ENCODE measurements at places on chromosomes 1 and 21. TPM values are rescaled to one million over a fixed set of nuclear protein-coding genes. Genes with fewer than 3 reads are reported as not detected.

DNA sequence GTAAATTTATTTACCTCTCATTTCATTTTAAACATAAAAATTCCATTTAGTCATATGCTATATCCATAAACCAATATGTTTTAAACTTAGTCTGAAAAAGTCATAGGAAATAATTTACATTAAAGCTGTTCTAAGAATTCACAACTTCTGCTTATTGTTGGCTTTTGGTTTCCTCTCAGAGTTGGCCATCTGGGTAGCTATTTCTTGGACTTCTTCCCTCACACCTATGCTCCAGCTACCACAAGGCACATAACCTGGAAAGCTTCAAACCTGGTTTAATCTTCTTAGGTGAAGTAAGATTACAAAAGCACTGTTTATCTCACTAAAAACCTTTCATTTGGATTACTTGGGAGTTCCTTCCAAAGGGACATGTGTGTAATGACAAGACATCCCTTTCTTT is 29.8 kb downstream of the RBM11 start:
- no peaks in the 10 kb centered on the region for H3K36me3 ChIP-seq
- DNase-seq: no peak
- no peak overlapping the region for H3K27ac ChIP-seq
- no peaks in the 10 kb centered on the region for H3K27me3 ChIP-seq

GRCh38 chr1:14115976-14116375 is 416.0 kb downstream of the PRDM2 start:
- no peaks in the 10 kb centered on the region for H3K36me3 ChIP-seq
- no peak overlapping the region for H3K27ac ChIP-seq
- H3K27me3 ChIP-seq: no peaks in the 10 kb centered on the region

DNA sequence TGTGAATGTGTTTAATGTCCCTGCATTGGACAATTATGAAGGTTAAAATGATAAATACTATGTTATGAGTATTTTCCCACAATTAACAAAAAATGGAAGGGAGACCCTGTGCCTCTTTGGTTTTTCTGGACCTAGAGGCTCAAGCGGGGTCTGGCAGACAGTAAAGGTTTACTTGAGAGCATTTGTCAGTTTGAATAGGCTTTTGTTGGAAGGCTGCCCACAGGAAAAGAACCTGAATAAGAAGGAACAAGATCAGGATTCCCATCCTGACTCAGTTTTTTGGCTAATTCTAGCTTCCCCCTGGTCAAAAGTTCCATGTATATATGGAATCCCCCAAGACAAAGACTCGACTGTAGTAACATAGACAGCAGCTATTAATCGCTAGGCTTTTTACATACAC is 150.9 kb upstream of the JUN start:
- no peak overlapping the region for H3K27ac ChIP-seq
- peaks cover 15% of the 10 kb centered on the region for H3K4me1 ChIP-seq

GRCh38 chr1:65704318-65704717 is 88.4 kb upstream of the PDE4B start:
- H3K27ac ChIP-seq: no peak overlapping the region
- DNase-seq: no peak
- no peak overlapping the region for H3K4me3 ChIP-seq
- no peaks in the 10 kb centered on the region for H3K27me3 ChIP-seq

GRCh38 chr1:64669098-64669675 is 75.7 kb upstream of the RAVER2 start:
- H3K27me3 ChIP-seq: no peaks in the 10 kb centered on the region
- peaks cover 5% of the 10 kb centered on the region for H3K36me3 ChIP-seq
- DNase-seq: no peak
- no peak overlapping the region for H3K4me3 ChIP-seq

Gene KAZN
- 30.0 TPM for total RNA-seq

DNA sequence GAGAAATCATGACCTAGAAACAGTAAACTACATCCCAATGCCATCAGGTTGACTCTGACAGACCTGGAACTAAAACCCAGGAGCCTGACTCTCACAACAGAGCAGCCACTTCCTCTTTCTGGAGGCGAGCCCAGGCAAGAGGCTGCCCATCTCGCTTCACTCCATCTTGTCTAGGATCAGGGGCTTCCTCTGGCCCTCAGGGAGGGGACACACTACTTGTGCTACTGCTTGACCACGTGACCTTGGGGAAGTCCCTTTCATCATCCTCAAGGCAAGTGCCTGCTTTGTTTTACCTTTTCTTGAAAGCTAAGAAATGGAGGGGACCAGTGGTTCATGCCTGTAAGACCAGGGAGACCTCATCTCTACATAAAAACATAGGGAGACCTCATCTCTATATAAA is 2.6 kb upstream of the TENT5B start:
- H3K36me3 ChIP-seq: no peaks in the 10 kb centered on the region
- H3K27ac ChIP-seq: no peak overlapping the region
- H3K4me3 ChIP-seq: no peak overlapping the region
- no peaks in the 10 kb centered on the region for H3K27me3 ChIP-seq
- H3K4me1 ChIP-seq: peaks cover 16% of the 10 kb centered on the region

DNA sequence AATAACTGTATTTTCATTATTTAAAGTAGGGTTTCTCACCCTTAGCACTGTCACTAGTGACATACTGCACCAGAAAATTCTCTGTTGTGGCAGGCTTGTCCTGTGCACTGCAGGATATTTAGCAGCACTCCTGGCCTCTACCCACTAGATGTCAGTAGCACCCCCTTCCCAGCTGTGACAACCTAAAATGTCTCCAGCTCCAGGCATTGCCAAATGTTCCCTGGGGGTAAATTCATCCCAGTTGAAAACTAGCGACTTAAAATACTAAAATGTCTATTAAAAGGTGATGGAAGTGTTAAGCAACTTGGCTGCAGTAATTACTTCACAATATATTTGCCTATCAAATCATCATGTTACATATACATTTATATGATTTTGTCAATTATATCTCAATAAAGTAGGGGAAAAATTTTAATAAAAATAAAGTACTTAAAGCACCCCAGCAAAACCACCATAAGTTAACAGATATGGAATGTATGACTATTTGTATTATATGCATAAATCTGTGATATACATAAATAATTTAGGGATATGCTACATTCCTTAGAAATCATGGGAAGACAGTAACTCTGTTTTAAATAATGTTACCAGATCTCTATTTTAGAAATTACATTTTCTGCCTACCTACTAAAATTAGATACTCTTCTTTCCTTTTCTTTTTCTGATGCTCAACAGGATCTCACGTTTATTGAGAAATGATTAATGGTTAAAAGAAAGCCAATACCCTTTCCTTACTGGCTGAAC is 74.6 kb downstream of the ARID4B start:
- H3K4me3 ChIP-seq: no peak overlapping the region
- no peaks in the 10 kb centered on the region for H3K27me3 ChIP-seq
- DNase-seq: no peak
- no peaks in the 10 kb centered on the region for H3K4me1 ChIP-seq

DNA sequence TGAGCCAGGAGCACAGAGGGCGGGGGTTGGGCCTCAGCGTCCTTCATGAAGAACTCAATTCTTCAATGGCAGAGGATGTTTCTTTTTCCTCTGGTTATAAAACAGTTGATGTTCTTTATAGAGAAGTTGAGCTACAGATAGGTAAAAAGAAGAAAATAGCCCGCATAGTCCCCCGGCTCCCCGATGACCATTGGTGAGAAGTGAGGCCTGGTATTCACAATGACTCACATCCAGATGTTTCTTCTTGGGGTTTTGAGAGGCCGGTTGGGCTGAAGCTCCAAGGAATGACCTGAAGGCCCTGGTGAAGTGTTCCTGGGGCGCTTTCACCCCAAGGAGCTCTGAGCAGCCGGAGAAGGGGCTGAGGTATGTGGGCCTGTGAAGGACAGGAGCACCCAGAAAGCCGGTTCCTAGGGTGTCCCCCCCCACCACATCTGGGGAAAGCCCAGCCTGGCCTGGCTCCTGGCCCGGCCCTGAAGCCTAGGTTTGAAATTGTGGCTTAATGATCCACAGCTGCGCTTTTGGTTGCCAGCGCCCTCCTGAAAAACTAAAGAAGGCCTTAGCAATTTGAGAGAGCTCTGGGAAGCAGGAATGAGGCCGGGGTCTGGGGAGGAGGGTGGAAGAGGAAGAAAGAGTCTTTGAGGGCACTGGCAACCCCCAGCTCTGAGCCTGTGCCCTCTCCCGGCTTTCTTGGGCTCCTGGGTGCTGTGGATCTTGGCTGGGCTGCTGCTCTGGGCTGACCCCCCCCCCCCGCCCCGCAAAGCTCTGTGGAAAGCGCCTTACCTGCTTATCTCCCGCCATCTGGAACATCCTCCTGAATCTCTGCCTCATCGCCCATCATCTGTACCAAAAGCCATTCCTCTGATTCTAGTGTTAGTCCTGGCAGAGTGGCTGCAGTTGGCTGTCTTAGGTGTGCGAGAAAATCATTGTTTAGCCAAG is 444.7 kb downstream of the CAMTA1 start:
- no peaks in the 10 kb centered on the region for H3K36me3 ChIP-seq
- H3K27ac ChIP-seq: no peak overlapping the region
- no peak for DNase-seq
- H3K4me3 ChIP-seq: no peak overlapping the region
- no peaks in the 10 kb centered on the region for H3K4me1 ChIP-seq

GRCh38 chr1:51019811-51020210 is 49.8 kb downstream of the CDKN2C start:
- H3K27me3 ChIP-seq: no peaks in the 10 kb centered on the region
- H3K27ac ChIP-seq: no peak overlapping the region
- no peaks in the 10 kb centered on the region for H3K4me1 ChIP-seq
- no peaks in the 10 kb centered on the region for H3K36me3 ChIP-seq

DNA sequence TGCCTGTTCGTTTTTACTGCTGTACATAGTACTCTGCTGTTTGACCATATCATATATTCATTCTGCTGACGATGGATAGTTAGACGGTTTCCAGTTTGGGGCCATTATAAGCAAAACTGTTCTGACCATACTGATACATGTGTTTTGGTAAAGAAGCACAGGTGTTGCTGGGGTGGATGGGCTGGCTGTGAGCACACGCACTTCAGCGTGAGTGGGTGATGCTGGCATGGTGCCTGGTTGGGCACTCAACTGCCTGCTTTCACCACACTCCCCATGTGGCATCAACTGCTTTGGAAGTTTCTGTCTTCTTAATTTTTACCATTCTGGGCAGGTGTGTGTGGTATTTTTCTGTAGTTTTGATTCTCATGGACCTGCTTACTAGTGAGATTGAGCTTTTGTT is 37.3 kb downstream of the ADARB1 start:
- DNase-seq: no peak
- H3K4me3 ChIP-seq: no peak overlapping the region
- no peak overlapping the region for H3K27ac ChIP-seq
- H3K36me3 ChIP-seq: no peaks in the 10 kb centered on the region
- H3K27me3 ChIP-seq: no peaks in the 10 kb centered on the region

DNA sequence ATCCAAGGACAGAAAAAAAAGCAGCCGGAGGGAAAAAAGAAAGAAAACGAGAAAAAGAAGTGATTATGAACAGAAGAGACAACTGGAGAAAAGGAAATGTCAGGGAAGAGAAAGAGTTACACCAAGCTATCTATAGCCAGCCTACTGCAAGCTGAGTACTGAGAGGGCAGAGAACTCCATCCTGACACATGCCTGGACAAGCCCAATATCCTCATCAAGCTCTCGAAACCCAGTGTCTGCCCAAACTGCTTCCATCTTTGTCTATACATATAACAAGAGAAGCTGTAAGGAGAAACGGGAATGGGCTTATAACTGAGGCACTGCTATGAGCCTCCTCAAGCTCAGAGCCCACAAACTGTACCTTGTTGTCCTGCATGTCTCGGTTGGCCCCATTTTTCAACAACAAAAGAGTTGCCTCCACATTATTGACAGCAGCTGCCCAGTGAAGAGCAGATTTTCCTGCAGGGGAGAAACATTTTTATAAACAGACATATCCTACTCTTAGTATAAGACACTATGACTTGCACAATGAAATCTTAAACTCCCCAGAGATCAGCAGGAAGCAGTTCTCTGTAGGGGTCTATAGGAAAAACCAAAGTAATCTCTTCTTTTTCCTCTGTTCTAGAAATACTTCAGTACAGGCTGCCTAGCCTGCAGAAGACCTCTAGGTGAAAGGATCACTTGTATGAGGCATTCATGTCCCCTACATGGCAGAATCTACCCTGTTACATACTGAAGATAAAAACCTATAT is 21.2 kb upstream of the ADAM30 start:
- H3K36me3 ChIP-seq: peaks cover 66% of the 10 kb centered on the region
- H3K4me1 ChIP-seq: no peaks in the 10 kb centered on the region
- no peak overlapping the region for H3K27ac ChIP-seq
- H3K27me3 ChIP-seq: no peaks in the 10 kb centered on the region
- DNase-seq: no peak
- no peak overlapping the region for H3K4me3 ChIP-seq

DNA sequence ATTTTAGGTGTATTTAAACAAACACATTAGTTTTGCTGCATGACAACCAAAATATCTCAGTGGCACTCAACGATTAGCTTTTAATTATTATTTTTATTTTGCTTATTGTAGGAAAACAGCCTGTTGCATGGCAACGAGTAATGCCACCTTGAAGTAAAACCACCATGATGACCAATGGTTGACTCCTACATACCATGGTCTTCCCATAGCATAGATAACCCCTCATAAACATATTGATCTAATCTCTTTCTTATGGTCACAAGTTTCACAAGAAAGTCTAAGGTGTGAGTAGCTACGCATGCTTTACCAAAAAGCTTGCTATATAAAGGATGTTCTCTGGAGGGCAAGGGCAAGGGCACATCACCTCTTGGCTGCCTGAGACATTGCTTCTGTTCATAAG is 61.5 kb upstream of the PTBP2 start:
- H3K4me1 ChIP-seq: no peaks in the 10 kb centered on the region
- DNase-seq: no peak
- H3K27ac ChIP-seq: no peak overlapping the region
- H3K36me3 ChIP-seq: no peaks in the 10 kb centered on the region

- no peaks in the 10 kb centered on the region for H3K27me3 ChIP-seq
- H3K27ac ChIP-seq: no peak overlapping the region
- no peaks in the 10 kb centered on the region for H3K36me3 ChIP-seq
- no peak overlapping the region for H3K4me3 ChIP-seq
- no peaks in the 10 kb centered on the region for H3K4me1 ChIP-seq
Measured at GRCh38 chr1:202852163-202852904, 36.6 kb downstream of the RABIF start.

- no peaks in the 10 kb centered on the region for H3K4me1 ChIP-seq
- no peaks in the 10 kb centered on the region for H3K27me3 ChIP-seq
- H3K4me3 ChIP-seq: no peak overlapping the region
- DNase-seq: no peak
Measured at GRCh38 chr1:95262913-95263312, 28.9 kb downstream of the RWDD3 start.

DNA sequence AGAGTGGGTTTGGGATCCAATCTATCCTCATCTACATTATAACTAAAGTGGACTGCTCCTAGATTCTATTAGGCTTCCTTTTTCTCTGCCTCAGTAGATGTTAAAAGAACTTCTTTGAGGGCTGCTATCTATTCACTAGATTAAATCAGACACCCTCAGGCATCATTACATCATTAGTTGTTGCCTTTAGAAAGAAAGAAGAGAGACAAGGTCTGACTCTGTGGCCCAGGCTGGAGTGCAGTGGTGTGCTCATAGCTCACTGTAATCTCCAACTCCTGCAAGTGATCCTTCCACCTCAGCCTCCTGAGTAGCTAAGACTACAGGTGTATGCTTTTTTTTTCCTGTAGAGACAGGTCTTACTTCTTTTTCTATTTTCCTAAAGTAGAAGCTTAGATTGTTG is 71.1 kb upstream of the EXO1 start:
- no peak for DNase-seq
- no peak overlapping the region for H3K4me3 ChIP-seq
- H3K36me3 ChIP-seq: no peaks in the 10 kb centered on the region
- H3K27ac ChIP-seq: no peak overlapping the region
- H3K4me1 ChIP-seq: no peaks in the 10 kb centered on the region

GRCh38 chr1:226974544-226975258 is 34.6 kb downstream of the COQ8A start:
- peaks cover 8% of the 10 kb centered on the region for H3K36me3 ChIP-seq
- no peaks in the 10 kb centered on the region for H3K27me3 ChIP-seq
- peak overlapping the region; percentile 84 for H3K27ac ChIP-seq
- no peak overlapping the region for H3K4me3 ChIP-seq

Gene E2F2
- total RNA-seq: 1.1 TPM

All from upper lobe of left lung (tissue), 6 donors.